ENCODE measurements at places on chromosomes 4 and X. TPM values are rescaled to one million over a fixed set of nuclear protein-coding genes. Genes with fewer than 3 reads are reported as not detected.
A peak's percentile ranks its signal among the peaks of the same experiment; 100 is the strongest.

GRCh38 chrX:7606039-7606652 lies 236.8 kb upstream of the VCX start:
- DNase-seq: no peak

DNA sequence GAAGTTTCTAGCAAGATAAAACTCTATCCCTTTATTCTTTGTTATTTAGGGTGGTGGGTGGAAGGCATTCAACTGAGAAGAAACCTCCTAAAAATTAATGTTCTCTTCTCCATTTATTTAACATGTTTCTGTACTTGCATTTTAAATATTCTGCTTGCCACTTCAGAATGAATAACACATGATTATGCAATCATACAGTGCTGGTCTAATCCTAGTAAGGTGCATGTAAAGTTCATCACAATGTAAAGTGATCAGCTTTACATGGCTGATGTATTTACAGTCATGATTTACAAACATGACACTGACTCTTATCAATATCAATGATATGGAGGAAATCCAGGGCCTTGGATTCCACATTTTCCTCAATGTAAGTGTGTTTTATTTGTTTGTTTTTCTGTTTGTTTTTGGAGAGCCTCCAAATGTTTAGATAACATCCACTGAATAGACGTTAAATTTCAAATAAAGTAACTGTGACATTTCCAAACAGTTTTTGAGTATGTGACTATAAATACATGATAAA lies 342.1 kb upstream of the CTSO start:
- DNase-seq: peak; percentile 41

DNA sequence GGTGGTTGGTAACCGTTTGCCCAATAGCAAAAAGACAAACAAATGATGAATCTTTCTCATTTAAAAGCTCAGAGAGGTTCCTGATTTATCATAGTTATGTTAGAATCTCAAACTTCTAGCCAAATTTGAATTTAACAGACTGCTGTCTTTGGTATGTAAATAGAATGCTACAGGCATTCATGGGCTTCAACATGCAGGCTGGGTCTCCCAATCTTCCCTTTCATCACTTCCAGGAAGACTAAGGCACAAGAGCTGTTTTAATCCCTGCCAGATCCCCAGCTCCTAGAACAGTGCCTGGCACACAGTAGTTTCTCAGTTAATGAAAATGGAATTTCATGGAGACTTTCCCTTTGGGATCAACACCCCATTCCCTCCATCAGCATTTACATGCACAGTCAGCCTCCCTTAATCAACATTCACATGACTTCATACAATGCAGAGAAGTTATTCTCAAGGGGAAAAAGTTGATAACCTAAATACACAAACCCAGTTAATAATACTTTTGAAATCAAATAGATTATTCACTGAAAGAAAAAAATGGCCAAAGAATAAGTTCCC lies 107.6 kb upstream of the C1QTNF7 start:
- DNase-seq: no peak

PIGA gene
- total RNA-seq: 8.9 TPM

TMPRSS11A gene
- not detected for total RNA-seq

XAGE1A gene
- not detected for total RNA-seq

All from GM23248 (cell line).